Osteoblast (primary cell): ENCODE measurements at places on chromosomes 4 and X. TPM values are rescaled to one million over a fixed set of nuclear protein-coding genes. Genes with fewer than 3 reads are reported as not detected.

The CT55 gene
- total RNA-seq = not detected in 2 replicates

The ARHGEF6 gene
- 17.4 and 19.2 TPM in 2 replicates for total RNA-seq

The FRMPD3 gene
- total RNA-seq = under 0.01 TPM in 2 replicates

The MAGEB2 gene
- not detected in 2 replicates for total RNA-seq

The CYTL1 gene
- 0.36 and 15.3 TPM in 2 replicates for total RNA-seq

The TMEM271 gene
- total RNA-seq = not detected in 2 replicates
